Daoy (cell line): ENCODE measurements at places on chromosomes 2 and 18. TPM values are rescaled to one million over a fixed set of nuclear protein-coding genes. Genes with fewer than 3 reads are reported as not detected.

DNA sequence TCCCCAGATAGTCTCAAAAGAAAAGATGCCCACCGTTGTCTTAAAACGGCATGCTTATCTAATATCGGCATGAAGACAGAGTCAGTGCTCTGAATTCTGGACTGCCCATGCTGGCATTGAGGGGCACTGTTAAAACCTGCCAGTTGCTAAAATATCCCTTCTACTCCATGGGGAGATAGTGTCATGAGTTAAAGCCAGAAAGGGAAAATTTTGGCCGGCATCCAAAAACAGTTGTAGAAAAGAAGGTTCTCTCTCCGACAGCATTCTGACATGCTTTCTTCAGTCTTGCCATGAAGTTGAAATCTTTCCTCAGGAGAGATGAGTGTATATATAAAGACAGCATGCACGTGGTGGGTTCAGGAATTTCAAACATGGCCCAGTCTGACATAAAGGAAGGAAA, 401.3 kb upstream of the PIK3C3 start:
- no peak for DNase-seq

The AQP12B gene
- total RNA-seq = not detected in 2 replicates

DNA sequence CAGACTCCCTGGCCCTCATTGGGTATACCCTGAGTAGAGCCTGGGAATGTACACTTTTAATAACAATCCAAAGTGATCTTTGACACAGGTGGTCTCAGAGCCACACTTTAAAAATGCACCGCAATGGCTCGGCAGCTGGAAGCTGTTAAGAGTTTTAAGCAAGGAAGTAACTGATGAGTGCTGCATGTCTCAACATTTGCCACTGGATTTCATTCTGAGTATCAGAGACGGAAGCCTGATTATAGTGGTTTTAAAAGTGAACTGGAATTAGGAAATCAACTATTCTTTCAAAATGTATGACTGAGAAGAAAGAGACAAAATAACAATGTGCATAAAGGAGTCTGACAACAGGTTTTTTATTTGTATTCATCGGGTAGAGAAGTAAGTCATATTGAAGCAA, 7.5 kb downstream of the MBOAT2 start:
- DNase-seq = no peak

GRCh38 chr18:32469190-32469651, 1.5 kb downstream of the GAREM1 start:
- DNase-seq = peak; percentile 37

DNA sequence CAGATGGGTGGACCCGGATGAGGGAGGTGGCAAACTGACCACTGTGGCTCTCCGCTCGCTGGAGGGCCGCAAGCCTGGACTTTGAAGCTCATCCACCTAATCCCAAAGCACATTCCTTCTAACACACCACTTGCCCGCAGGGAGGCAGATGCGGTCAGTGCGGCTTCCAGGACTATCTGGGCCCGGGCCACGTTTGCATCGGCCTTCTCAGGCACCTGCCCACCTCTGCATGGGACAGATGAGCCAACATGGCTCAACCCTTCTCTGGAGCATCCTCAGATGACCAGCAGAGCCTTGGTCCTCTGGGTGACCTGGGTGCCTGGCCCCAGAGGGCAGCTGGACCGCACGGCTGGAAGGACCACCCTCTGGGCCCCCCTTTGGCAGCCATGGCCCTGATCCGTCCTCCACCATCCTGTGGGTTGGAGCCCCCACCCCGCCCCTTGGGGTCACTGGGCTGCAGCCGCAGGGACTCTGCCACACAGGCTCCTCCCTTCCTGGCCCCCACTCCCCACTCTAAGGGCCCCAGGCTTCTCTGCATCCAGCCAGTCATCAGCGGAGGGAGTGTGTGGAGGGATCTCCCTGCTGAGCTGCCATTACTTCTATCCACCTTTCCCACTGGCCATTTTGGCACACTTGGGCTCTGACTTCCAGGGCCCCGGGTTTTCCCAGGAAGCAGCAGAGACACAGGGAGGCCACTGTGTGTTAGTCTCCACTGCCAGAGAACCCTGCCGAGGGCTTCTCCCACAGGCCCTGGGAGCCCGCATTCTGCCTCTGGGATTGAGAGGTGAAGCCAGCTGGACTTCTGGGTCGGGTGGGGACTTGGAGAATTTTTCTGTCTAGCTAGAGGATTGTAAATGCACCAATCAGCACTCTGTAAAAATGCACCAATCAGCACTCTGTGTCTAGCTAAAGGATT, 12.3 kb downstream of the HDAC4 start:
- no peak for DNase-seq

The WNT10A gene
- 0.11 and 0.12 TPM in 2 replicates for total RNA-seq

- DNase-seq = no peak
Measured at GRCh38 chr2:73036766-73037165, 34.7 kb downstream of the SFXN5 start.

- no peak for DNase-seq
Measured at GRCh38 chr2:159045545-159046454, 77.4 kb downstream of the TANC1 start.

- DNase-seq = no peak
Measured at GRCh38 chr18:39057423-39058064, 1491.9 kb upstream of the CELF4 start.

The SERPINB7 gene
- 1.4 and 1.7 TPM in 2 replicates for total RNA-seq

- DNase-seq = peak; percentile 81
Measured at GRCh38 chr18:27136208-27136535, 48.9 kb downstream of the CHST9 start.

The RNF138 gene
- 29.2 and 35.7 TPM in 2 replicates for total RNA-seq

DNA sequence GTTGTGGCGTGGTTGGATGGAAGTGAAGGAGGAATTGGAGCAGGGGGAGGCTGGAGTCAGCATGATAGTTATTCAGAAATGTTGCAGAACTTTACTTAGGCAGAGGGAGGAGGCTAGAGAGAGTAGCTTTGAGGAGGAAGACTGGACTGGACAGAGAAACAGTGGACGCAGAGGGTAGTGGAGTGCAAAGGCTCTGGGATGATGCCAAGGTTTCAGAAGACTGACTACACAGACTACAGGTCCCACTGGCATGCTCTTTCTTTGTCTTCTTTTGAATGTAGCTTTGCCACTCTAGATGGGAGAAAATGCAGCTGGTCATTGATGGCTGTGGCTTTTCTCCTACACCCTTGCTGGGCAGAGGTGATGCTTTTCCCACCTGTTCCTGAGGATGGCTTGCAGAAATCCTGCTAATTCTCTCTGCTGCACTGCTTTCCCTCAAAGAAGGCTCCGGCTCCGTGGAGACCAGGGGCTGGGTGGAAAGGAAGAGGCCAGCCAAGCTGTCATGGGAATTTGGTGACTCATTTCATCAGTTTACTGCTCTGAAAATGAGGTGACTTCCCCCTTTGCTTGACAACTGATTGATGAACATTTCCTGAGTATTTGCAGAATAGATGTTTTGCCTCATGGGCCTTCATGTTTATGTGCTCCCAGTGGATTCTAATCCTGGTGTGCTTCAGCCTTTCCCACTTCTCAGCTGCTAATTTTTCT, 42.4 kb downstream of the MEIS1 start:
- no peak for DNase-seq

The SH2D6 gene
- 0.34 TPM in 1 of 2 replicates, not detected in the other for total RNA-seq

DNA sequence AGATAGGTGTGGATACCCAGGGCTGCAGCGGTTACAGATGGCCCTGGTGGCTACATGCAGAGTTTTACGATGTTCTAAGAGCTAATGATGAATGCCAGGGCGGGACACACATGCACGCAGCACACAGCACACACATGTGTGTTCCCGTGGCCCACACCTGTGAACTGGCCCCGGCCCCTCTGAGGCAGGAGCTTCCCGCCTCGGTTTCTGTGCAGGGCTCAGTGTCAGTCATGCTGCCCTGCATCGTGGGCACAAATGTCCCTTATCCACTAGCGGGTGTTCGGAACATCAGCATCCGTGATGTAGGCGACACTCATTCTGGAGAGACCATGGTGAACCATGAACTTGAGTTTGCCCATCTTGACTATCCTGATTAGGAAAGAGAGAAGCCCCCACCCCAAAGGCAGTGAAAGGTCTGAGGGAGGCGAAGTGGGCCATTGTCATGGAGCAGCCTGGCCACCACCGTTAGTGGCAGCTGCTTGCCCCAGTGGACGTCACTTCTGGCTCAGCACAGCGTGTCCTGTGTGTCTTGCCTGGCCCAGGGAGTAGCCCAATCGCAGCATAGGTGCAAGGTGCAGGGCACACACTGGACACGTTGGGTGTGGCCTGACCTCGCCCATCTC, 43.8 kb downstream of the DCDC2C start:
- DNase-seq = no peak

The SAG gene
- total RNA-seq = not detected in 2 replicates

GRCh38 chr2:219087848-219088247, 27.1 kb upstream of the IHH start:
- no peak for DNase-seq
